Activated naive CD8-positive, alpha-beta T cell treated with anti-CD3 and anti-CD28 coated beads, Interleukin-2, amount 50 U/mL, for 24 hours (primary cell): ENCODE measurements at places on chromosomes 2 and 18.

DNA sequence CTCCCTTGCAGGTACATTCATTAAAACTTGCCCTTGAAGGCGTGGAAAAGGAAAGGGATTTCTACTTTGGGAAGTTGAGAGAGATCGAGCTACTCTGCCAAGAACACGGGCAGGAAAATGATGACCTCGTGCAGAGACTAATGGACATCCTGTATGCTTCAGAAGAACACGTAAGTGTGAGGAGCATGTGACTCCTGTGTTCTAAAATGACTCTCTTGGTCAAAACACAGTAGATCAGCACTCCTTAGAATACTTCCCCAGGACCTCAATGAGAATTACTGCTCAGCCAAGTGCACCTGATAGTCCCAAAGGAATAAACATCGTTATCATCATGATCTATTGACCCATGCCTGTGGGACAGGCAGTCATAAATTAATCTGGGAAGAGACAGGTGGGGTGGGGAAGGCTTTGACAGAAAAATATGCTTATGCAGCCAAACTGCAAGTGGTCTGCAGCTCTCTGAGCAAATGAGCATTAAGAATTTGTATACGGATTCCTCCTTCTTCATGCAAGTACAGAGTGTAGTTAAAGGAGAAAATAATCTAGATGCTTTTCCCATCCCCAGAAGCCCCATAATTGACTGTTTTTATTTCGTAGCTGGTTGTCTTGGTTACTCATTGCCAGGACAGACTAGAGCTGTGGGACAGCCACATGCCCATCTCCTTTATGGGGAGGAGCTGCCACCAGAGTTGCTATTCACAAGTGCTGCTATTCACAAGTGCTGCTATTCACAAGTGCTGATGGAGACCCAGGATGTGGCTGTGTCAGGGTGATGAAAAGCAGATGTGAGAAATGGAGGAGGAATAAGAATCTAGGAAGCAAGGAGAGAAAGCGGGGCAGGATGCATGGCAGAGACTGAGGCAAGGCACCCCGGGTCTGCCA, 91.0 kb downstream of the MAPRE2 start:
- no peak for DNase-seq

GRCh38 chr2:178448968-178449661, 1.9 kb downstream of the PRKRA start:
- no peak for DNase-seq

DNA sequence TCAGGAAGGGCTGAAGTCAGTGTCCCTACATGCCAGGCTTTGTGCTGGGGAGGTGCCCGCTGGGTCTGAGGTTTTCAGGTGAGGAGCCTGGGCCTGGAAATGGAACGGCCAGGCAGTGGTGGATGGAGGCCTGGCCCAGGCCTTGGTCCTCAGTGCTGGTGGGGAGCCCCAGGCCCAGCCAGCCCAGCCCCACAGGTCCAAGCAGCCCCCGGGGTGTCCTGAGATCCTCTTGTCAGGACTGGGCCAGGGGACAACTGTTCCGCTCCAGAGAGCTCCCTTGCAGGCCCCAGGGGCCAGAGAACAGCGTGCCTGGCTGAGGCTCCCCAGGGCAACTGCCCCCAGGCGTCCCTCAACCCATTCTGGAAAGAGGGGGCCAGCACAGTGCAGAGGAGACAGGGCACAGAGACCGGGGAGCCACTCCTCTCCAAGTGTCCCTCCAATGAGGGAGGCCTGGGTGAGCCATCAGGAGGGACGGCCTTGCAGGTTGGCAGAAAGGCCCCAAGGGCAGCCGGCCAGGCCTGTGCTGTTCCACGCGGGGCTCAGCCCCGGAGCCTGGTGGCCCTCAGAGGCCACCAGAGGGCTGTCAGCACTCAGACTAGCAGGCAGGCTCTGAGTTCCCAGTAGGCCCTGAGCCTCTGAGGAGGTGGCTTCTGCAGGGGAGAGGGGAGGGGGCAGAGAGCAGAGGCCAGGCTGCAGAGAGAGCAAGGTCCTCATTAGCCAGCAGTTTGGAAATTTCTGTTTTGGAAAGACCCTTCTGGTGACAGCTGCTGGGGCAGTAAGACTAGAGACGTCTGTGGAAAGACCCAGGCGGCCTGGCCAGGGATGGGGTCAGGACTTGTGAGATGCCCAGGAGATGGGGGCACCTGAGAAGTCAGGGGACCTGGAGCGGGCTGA, 29.4 kb upstream of the SNED1 start:
- no peak for DNase-seq

DNA sequence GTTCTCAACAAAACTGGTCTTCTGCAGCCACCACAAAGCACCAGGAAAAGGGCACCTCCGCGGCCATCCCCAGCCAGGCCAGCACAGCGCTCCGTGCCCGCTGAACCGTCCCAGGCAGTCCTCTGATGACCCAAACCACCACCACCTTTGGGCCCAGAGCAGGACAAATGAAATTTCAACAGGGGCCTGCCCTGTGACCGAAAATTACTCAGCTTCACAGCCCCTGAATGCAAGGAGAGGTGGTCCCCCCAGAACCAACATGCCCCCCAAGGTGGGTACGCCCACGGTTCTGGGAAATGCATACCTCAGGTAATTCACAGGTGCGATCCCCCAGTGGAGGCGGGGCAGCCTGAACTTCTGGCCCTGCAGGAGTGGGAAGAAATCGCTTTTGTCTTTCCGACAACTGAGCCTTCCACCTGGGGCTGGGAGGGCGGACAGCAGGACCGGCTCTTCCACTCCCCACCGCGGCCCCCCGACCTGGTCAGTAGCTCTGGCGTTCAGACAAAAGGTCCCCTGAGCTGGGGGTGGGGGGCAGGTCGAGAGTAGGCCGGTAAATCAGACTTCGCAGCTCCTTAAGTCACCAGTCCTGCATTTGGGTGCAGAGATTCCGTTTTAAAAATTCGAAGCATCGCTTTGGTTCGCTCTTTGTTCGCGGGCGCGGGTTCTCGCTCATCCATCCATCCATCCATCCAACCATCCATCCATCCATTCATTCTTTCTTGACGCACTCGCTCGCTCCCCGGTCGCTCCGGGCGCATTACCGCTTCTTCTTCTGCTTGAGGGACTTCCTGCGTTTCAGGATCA, 1.4 kb downstream of the ARL4C start:
- peak; percentile 28 for DNase-seq

DNA sequence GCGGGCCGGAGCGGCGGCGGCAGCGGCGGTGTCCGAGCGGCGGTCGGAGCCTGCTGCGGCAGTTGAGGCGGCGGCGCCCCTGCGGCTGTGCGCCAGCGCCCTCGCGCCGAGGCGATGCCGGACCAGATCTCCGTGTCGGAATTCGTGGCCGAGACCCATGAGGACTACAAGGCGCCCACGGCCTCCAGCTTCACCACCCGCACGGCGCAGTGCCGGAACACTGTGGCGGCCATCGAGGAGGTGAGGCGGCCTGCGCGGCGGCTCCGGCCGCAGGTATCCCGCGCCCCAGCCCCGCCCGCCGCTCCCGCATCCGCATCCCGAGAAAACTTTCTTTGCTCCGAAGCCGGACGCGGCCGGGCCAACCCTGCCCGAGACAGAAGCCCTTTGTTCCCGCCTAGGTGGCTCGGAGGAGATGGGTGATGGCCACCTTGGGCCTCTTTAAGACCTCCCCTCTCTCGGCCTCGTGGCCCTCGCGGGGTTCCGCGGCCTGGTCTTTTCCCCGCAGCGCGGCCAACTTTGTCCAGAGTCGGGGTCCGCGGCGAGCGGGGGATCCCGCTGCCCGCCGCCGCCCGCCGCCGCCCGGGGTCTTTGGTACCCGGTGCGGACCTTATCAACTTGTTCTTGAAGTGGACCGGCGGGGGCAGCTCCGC, 504 bp downstream of the ASAP2 start:
- DNase-seq: peak; percentile 8

DNA sequence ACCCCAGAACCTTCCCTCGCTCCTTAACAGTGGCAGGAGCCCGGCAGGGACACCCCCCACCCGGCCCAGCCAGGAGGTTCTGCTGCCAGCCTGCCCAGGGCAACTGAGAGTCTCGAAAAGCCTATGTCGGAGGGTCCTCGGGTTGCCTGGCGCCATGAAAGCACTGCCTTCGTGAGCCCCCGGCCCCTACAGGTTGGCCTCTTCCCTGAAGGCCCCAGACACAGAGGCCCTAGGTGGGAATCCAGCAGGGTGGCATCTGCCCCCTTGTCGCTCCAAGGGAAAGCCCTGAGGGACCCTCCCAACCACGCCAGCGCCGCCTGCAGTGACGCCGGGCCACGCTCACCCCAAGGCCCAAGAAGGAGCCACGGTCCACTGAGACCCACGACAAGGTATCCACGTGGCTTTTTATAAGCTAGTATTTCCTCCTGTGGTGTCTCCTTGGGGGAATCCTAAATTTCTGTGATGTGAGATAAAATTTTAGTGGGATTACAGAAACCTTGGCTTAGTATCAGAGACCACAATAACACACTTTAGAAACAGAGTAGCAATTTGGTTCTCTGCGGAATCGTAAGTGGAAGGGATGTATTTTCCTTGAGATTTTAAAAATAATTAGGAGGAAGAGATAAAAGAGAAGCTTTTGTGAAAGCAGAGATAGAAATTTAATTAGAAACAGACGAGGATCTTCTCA, 138.9 kb downstream of the HDAC4 start:
- no peak for DNase-seq

- DNase-seq: no peak
Measured at GRCh38 chr18:2805970-2806943, 40.5 kb upstream of the EMILIN2 start.

DNA sequence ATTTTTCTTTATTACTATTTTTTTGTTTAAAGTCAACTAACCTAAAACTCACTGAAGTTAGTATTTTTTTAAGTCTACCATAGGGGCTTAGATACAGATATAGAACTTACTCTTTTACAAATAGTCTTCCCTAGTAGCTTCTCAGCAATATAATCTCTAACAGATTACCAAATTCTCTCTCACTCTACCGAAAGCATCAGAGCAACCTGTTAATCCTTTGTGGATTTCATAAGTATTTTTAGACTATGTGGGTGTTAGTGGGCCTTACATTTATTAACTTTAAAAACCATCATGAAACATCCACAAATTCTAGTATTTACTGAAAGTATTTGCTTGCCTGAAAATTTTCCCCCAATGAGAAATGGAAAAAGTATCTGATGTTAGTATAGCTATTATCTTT, 84.6 kb upstream of the TFPI start:
- DNase-seq: no peak

DNA sequence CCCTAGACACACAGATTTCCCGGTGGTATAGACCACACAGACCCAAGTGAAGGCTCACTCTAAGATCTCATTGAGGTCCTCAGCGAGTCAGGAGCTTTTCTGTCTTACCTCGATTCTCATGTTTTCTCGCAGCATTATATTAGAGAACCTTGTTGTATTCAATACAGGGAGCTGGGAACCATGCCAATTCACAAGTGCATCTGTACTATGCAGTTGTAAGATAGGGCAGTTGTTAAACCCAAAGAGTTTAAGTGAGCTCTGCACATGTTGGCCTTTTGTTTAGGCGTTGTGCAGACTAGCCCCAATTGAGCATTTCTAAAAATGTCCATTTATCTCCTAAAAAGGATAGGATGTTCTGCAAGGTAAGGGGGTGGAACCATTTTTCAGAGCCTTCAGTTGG, 59.6 kb downstream of the FEZ2 start:
- no peak for DNase-seq

- DNase-seq: no peak
Measured at GRCh38 chr2:72579591-72580180, 246.1 kb downstream of the EXOC6B start.

GRCh38 chr2:69244882-69245281, 142.1 kb downstream of the GFPT1 start:
- DNase-seq: no peak

- no peak for DNase-seq
Measured at GRCh38 chr2:149926149-149926548, 338.6 kb upstream of the MMADHC start.

GRCh38 chr2:179749210-179749609, 112.2 kb downstream of the ZNF385B start:
- no peak for DNase-seq

- no peak for DNase-seq
Measured at GRCh38 chr2:150166313-150167051, 321.0 kb downstream of the RND3 start.

DNA sequence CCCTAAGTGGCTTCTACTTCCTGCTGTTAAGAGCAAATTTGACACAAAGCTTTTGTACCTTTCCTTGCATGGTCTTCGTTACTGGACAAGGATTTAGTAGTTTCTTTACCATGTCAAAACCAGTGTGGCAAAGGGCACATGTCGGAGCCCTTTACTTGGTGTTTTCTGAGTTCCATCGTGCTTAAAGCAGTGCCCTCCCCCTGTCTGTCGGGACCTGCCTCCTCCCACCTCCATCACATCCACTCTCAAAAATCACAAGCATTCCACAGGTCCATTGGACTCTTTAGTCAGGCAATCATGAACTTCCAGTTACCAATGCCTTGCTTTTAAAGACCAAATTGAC, 763 bp downstream of the CCDC141 start:
- no peak for DNase-seq

GRCh38 chr18:73296686-73297085, 428.9 kb upstream of the NETO1 start:
- no peak for DNase-seq
